ENCODE measurements at places on chromosomes 6 and 20.
A peak's percentile ranks its signal among the peaks of the same experiment; 100 is the strongest.

DNA sequence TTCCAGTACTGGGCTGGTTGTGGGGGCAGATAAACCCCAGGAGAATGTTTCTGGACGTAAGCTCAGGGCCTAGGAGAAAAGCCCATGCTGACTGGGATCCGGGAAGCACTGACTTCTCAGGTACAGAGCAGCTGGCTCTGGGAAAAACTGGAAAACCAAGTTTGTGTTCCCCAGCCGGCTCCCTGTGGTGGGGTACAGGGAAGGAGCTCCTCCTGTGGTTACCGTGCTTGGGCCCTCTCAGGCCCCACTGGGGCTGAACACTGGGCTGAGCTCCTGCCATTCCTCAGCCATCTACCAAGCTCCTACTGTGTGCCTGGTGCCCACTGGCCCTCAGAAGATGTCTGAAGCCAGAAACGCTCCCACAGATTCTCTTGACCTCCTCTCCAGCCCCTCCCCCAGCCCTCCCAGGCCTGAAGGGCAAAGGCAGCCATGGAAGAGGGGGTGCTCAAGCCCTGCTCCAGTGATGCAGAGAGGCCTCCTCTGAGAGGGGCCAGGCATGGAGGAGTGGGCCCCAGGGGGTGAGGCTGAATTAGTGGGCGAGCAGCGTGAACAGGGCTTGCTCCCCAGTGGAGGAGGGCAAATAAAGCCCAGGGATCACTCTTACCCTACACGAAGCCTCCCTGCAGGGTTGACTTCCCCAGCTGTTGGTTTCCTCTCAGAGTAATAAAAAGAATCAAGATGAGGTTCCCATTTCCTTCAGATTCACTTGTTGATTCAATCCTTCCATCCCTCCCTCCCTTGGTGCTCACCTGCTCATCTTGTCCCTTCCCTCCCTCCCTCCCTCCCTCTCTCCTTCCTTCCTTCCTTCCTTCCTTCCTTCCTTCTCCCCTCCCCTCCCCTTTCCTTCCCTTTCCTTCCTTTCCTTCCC, 100.0 kb downstream of the VEGFA start:
- no peak for DNase-seq

DNA sequence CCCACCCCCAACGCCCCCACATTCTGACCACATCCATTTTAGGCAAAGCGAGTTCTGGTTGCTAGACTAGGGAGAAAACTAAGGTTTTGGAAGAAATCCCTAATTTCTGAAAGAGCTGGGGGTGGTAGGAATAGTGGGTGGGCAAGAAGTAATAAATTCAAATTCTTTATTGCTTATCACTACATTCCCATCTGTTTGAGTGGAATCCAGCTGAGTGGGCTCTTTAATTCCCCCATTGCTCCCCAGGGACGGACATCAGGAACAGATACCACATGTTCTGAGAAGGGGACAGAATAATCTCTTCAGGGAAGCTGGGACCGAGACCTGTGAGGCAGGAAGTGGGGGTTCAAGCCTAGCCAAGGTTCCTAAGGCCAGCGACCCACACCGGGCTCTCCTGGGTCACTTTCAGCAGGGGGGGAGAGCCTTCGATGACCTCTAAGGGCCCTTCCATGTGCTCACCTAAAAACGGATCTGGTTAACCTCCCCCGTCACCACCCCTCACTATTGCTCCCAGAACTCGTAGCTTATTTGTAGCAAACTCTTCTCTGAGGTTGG, 42.3 kb upstream of the MRPS10 start:
- no peak for DNase-seq

- DNase-seq = no peak
Measured at GRCh38 chr6:141443032-141443431, 689.7 kb upstream of the GJE1 start.

DNA sequence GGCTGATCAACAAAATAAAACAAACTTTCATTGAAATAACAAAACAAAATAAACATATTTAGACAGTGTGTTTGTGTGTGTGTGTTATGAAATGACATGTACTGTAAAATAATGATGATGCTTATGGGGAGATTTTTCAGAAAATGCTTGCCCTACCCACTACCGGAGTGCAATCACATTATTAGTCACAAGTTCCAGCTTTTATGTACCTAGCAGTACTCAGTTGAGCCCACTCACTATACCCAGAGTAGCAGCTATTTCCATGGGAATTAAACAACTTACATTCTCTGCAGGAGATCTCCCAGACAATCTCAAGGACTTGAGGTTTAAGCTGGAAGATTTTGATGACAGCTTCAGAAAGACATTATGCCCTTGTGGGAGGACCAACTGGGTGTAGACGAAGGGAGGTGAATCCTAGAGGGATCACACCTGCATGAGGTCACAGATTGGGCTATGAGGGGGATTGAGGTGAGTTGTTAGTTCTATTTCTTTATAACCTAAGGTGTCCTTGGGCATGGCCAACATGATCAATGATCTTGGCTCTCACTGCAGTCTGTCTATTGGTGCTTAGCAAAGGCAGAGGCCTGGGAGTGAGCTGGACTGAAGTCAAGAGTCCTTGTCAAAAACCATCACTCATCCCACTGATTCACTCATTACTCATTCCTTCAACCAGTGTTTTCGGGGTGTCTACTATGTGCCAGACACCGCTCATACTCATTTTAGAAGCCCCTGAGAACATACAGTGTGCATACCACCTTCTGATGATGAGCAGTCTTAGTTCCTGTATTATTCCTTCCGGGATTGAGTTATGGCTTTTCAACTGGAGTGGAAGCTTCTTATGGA, 6.7 kb upstream of the CLIC5 start:
- no peak for DNase-seq

GRCh38 chr6:27601668-27602254, 128.9 kb upstream of the ZNF184 start:
- DNase-seq = no peak

DNA sequence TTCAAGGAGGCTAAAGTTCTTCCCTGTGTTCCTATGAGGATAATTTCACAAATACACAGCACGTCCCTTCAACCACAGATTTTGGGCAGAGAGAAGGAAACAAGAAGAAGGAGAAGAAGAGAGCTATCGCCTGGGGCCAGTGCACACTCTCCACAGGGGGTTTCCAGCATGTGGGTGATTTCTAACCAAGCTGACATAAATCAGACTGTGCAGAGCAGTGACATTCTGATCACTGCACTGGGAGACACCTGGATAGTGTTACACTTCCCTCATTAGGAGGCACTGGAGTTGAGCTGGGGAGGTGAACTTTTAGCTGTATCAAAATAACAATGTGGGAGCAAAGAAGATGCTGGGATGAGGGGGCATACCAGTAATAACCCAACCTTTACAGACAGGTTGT, 71.8 kb upstream of the CENPW start:
- no peak for DNase-seq

DNA sequence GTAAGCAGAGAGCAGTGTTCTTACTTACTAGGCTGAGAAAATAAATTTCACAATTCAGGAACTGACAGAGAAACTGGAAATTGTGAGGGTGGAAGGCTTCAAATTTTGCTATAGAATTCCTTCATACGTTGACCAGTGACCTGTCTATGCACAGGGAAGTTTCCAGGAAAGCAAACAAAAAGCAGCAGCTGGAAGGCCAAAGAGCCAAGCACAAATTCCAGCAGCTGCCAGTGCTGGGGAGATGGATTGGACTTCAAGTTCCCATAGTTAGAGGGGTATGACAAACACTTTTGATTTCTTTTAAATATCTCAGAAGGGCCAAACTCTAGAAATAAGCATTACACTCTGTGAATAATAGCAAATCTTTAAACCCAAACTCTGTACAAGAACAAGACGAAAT, 299.1 kb upstream of the KCNQ5 start:
- no peak for DNase-seq

GRCh38 chr6:88008831-88009231, 38.8 kb upstream of the SPACA1 start:
- DNase-seq = no peak

DNA sequence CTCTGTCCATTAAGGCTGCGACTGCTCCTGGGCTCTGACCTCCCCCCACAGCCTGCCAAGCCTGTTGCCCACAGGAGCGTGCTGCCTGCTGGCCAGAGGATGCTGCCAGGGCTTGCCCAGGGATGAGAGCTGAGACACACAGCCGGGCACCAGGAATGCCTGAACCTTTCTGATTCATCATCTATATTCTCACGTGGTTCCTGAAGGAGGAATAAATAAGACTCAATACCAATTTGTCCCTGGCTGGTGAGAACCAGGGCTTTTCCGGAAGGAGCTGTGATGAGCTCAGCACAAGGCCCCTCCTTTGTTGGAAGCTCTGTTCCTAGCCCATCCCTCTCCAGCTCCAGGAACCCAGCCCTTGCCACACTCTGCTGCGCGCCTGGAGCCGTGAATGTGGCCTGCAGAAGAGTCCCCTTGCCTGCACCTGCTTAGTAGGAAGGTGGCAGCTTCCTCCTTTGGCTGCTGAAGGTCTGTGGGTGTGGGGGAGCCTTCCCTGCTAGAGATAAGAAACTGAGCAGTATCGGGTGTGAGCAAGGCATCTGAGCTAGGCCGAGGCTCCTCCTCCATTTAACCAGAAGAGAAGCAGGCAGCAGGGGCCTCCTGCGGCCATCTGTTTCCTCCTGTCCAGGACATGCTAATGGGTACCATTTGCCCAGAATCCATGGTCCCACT, 37.9 kb downstream of the SYNDIG1 start:
- no peak for DNase-seq

DNA sequence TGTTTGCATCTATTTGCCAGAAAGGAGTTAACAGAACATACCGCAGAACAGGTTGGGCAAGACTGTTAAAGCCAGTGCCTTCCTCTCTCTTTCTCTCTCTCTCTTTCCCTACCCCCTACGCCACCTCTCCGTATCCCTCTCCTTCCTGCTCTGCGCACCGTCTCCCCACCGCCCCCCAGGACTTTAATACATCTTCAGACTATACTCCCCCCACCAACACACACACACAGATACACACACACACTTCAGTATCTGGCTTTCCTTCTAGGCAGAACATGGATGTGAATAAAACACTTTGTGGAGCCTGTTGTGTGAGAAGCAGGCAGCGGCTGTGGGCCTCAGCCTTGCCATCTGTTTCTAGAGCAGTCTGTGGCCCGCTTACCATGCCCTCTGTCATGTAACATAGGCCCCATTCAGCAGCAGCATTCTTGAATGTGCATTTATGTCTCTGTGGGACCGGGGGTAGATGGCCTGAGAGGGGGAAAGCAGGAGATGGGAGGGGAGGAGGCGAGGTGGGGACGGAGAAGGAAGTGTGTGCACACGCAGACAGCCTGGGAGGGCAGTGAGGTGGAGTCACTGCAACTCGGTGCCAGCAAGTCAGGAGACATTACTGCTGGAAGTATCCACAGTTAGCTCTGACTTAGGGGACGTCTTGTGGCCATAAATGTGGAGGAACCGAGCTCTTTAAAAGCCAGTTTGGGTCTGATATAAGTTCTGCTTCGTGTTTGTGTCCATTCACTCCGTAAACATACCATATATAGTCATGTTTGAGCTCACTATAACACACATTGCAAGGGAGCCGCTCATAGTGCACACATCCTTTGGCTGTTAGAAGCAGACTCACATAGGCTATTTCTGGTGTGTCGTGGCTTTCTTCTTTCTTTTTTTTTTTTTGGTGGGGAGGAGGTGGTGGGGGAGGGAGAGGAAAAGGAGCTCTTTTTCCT, 38.4 kb downstream of the RREB1 start:
- DNase-seq = no peak

DNA sequence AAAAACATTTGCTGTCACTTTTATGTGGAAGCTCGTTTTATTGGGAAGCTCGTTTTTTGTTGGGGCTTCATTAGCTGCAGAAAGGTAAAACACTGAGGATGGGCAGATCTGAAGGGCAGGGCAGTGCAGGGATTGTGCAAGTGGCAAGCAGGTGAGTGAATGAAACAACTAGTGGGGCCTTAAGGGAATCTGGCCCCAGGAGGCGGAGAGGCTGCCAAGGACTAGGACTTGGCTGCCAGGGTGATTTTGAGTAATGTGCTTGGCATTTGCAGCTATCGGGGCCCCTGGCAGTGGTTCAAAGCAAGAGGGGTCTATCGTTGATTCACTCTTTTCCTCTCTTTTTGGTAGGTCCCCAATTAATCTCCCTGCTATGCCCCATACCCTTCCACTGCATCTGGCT, 11.5 kb downstream of the IL22RA2 start:
- DNase-seq = no peak

DNA sequence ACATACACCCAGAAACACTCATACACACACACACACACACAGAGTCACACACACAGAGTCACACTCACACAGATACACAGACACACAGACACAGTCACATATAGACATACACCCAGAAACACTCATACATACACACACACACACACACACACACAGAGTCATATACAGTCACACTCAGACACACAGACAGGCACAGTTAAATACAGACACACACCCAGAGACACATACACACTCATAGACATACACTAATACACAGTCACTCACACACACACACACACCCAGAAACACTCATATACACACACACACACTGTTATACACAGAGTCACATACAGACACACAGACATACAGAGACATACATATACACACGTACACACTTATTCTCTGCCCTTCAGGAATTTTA, 250.9 kb downstream of the QKI start:
- no peak for DNase-seq

DNA sequence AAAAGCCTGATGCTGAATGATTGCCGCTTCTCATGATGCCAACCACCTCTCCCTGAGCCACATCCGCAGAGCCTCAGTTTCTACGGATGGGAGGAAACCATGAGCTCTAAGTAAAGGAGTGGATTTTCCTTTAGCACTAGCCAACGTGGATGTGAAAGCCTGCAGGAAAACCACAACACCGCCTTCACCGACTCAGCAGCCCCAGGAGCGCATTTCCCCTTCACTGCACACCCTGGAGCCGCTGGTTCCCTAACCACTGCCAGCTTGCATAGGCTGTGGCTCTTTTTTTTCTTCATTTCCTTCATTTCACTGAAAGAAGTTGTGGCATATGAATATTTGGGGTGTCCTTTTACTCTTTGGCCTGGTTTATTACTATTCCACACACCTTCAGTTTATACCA, 50.5 kb upstream of the SSTR4 start:
- no peak for DNase-seq

- peak; percentile 54 for DNase-seq
Measured at GRCh38 chr20:58693226-58694006, 816 bp downstream of the NPEPL1 start.

- no peak for DNase-seq
Measured at GRCh38 chr20:31604567-31605030, 490 bp upstream of the ID1 start.

DNA sequence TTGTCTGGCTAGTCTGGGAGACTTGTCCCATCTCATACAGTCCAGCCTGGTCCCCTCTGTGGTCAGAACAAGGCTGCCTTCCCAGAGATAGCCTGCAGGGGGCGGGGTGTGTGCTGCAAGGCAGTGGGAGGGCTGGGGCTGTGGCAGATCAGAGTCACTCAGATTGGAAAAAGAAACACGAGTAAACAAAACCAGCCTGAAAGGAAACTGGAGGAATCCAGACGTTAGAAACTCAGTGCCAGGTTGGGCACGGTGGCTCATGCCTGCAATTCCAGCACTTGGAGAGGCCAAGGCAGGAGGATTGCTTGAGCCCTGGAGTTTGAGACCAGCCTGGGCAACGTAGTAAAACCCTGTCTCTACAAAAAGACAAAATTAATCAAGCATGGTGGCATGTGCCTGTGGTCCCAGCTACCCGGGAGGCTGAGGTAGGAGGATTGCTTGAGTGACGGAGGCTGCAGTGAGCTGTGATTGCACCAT, 20.2 kb downstream of the LEMD2 start:
- peak; percentile 72 for DNase-seq

- no peak for DNase-seq
Measured at GRCh38 chr20:25000268-25000801, 7.8 kb upstream of the APMAP start.

Measured in activated T-cell treated with anti-CD3 and anti-CD28 coated beads, Interleukin-2, amount 50 U/mL, for 1 hour (primary cell).